ENCODE measurements at places on chromosomes 2 and 18.

DNA sequence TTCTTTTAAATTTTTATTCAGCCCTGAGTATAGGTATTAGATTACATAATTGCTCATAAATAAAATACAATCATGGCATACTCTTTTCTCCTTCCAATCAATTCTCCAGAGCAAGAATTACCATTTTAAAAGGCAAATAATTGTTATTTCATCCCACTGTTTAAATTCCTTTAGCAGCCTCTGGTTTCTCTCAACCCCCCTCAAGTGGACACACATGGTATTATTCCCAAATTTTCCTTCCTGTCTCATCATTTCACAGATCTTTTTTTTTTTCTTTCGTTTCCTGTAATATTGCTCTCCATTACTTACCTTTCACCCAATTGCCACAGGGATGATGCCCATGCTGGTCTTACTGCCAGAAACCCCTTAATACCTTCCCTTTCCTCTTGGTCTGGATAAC lies 385.2 kb downstream of the RIT2 start:
- no peak for DNase-seq

- no peak for DNase-seq
Observed at GRCh38 chr2:44777036-44777435, 164.5 kb upstream of the SIX3 start.

GRCh38 chr2:197889041-197889440 lies 84.6 kb downstream of the PLCL1 start:
- no peak for DNase-seq

DNA sequence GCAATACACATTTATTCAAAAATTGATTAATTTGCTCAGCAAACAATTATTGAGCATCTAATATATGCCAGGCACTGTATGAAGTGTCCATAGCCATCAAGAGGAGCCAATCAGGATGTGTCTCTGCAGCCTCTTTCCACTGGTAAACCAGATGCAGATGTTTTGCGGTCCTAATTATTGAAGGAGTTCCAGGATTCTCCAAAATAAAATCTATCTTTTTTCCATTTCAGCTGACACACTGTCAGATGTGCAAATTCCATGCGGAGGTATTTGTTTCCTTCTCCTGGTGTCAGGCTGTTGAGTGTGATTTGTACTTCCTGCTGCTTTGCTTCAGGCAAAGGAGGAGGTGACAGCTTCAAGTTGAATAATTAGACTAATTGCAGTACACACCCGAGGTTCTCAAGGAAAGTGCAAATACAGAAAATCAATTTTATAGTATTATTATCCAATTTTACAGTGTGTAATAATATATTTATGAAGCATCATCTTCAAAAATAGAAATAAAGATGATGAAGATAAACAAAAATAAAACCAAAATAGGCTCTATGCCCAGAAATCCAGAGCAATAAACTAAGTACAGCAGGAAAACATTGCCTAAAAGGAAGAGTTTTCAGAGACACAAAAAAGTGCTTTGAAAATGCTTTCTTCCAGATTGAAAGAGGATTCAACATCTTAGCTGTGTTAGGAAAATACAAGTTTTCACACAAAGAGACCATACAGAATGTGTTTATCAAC lies 1352.9 kb upstream of the CHAC2 start:
- no peak for DNase-seq

DNA sequence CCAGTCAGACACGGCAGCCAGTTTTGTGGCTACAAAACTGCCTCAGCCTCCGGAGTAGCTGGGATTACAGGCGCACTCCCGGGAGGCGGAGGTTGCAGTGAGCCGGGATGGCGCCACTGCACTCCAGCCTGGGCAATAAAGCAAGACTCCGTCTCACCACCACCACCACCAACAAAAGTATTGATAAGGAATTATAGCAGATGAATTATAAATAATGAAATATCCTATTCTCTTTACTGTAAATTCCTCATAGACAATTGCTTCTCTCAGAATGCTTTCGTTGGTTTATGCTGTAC lies 1.4 kb upstream of the FAM161A start:
- no peak for DNase-seq

- no peak for DNase-seq
Observed at GRCh38 chr2:26650713-26651469, 9.7 kb upstream of the CIB4 start.

GRCh38 chr2:9364791-9365497 lies 58.4 kb downstream of the ITGB1BP1 start:
- DNase-seq, result no peak

DNA sequence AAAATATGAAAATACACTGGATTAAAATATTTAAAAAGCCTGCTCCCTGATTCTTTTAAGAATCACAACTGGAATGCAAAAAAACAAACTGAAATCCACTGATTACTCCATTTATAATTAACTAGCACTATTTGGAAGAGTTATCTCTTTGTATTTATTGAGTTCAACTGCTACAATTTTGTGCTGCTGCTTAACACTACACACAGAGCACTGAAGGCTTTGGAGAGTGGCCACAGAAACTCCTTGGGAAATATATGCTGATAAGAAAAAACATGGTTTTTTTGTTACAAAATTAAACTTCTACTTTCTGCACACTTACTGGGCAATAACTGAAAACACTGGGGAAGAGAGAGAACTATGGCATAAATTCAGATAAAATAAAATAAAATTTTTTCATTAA lies 19.8 kb upstream of the BZW1 start:
- DNase-seq, result no peak

DNA sequence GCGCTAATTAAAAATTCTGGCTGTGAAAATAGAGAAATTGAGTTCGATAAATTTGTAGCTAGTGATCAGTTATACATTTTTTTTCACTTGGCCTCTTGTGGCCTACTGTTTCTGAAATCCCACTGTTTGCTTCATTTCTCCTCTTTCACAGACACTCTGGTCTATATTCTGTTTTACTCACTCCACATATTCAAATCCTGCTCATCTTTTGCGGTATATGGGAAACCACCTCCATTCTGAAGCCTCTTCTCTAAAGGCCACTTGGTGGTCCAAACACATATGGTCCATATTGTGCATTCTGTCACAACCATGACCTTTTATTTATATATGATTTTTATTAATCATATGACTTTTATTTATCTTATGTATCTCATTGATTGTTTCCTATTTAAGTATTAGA lies 67.0 kb downstream of the MYO1B start:
- DNase-seq, result no peak

GRCh38 chr2:40962026-40962425 lies 510.1 kb upstream of the SLC8A1 start:
- no peak for DNase-seq

DNA sequence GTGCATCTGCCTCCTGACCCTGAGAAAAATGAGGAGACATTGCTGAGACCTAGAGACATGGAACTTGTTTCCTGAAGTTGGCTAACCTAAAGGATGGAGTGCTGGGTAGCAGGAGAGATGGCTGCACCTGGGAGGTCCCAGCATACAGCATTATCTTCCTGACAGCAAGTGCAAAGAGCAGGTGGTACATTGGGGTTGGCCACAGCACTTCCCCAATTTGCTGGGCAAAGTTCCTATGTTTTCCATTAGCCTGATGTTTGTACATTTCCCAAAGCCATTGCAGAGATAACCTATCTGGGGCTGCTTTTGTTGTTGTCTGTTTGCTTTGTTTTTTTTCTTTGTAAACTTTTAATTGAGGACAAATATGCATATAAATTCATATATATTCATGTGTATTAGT lies 296.7 kb downstream of the HRH4 start:
- no peak for DNase-seq

GRCh38 chr2:8753609-8754008 lies 71.8 kb downstream of the ID2 start:
- DNase-seq, result no peak

DNA sequence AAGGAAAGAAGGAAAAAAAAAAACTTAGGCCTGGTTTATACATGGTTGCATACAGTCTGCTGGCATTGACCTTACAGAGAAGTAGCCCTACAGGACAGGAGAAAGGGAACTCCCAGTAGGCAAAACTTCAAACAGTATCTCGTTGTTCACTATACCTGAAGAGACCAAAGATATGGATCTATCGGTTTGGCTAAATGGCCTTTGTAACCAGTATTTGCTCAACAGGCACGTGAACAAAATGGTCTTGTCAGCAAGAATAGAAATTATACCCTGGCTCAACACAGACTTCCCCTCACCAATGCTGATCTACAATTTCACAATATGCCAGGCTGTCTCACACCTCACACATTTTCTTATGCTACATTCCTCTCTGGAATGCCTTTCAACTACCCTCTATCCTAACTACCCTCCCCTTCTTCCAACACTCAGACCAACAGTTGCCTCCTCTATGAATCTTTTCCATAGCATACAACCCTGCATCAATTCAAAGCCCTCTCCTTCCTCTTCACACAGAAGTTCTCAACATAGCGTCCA lies 13.7 kb downstream of the HYCC2 start:
- no peak for DNase-seq

GRCh38 chr18:7754725-7755181 lies 187.6 kb downstream of the PTPRM start:
- no peak for DNase-seq

- DNase-seq, result no peak
Observed at GRCh38 chr2:174636987-174637386, 39.4 kb upstream of the WIPF1 start.
